GM20000 (cell line): ENCODE measurements at places on chromosomes 11 and 22.

GRCh38 chr11:113315811-113316210 lies 1.4 kb downstream of the TTC12 start:
- DNase-seq = no peak

DNA sequence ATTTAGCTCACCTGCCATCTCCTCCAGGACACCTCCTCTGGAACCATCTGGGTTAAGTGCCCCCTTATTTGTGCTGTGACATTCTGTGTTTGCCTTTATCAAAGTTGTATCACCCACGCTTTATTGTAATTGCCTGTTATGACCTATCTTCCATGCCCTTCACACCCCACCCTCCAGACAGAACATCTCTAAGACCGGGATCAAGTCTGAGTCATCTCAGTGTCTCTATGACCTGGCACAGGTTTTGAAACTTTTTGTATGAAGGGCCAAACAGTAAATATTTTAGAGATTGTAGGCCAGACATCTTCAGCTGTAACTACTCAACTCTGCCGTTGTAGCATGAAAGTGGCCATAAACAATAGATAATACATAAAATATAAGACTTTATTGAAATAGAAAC lies 161.8 kb downstream of the SPON1 start:
- no peak for DNase-seq

GRCh38 chr22:47225080-47225930 lies 462.9 kb downstream of the TBC1D22A start:
- no peak for DNase-seq

DNA sequence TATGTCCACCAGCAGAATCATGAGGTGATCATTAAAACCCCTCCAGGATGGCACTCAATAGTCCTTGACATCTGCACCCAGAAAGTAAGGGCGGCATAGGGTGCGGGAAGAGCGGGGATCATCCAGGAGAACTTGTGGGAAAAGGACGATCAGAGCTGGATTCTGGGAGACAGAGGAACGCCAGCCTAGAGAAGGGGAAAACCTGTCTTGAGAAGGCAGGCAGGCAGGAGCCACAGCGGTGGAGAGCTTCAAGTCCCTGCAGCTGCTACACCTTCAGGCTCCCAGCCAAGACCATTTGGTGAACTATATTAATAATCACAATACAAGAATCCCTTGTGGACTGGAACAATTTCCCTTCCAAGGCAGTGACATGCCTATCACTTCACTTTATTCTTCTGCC lies 134.3 kb downstream of the BUD13 start:
- no peak for DNase-seq

- no peak for DNase-seq
Measured at GRCh38 chr22:37545703-37546436, 14.4 kb upstream of the CDC42EP1 start.

DNA sequence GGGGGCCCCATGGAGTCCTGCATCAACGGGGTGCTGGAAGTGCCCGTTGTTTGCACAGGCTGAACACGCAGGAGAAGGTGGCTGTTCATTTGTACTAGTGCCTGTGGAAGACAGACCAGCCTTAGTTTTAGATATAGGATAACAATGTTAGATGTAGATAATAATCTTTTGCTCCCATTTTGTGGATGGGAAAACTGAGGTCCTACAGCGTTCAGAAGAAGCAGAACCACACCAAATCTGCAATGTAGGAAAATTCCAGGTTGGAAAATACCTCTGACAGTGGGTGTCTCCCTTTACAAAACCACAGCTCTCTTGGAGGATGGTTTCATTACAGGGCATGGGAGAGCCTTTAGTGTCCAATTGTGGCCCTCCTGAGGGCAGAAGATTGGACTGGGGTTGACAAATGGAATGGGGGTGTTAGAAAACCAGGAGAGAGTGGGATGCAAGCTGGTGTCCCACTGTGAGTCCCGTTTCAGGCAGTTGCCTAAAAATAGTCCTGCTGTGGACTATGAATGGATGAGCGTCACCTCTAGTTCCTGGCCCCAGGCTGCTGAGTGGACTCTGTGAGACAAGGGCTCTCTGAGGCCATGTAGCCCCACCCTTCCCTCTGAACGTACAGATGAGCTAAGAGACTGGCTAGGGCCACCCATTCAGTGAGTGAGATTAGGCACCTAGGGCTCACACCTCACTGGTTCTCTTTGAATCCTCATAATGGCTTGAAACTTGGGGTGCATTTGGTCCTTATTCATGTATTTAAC lies 508.8 kb downstream of the MN1 start:
- no peak for DNase-seq

DNA sequence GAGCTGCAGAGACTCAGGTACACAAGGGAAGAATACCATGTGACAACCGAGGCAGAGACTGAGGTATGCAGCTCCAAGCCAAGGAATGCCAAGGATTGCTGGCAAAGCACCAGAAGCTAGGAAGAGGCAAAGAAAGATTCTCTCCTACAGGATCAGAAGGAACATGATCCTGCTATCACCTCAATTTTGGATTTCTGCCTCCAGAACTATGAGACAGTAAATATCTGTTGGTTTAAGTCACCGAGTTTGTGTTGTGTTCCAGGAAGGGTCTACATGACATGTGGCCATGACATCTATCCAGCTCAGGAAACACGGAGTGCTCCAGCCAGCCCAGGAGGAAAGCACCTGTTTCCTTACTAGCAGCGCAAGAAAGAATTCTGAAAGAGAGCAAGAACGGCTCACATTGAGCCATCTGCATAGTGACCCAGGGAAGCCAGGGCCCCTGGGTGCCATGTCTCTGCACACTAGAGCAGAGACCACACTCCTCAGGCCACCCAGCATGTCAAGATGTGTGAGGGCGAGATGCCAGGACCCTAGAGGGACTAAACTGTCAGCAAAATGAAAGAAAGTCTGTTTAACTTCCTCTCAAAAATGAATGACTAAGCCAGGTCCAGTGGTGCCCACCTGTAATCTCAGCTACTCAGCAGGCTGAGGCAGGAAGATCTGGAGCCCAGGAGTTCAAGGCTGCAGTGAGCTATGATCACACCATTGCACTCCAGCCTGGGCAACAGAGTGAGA lies 35.6 kb upstream of the GALNT18 start:
- DNase-seq = no peak

- no peak for DNase-seq
Measured at GRCh38 chr11:125645871-125646270, 20.9 kb downstream of the CHEK1 start.

GRCh38 chr22:27472975-27473374 lies 328.6 kb downstream of the MN1 start:
- no peak for DNase-seq

GRCh38 chr11:6523253-6523652 lies 26.2 kb downstream of the DNHD1 start:
- no peak for DNase-seq

GRCh38 chr11:42524534-42525227 lies 787.1 kb upstream of the API5 start:
- DNase-seq = peak; percentile 46

- DNase-seq = no peak
Measured at GRCh38 chr22:24125941-24126340, 55.3 kb upstream of the SUSD2 start.

DNA sequence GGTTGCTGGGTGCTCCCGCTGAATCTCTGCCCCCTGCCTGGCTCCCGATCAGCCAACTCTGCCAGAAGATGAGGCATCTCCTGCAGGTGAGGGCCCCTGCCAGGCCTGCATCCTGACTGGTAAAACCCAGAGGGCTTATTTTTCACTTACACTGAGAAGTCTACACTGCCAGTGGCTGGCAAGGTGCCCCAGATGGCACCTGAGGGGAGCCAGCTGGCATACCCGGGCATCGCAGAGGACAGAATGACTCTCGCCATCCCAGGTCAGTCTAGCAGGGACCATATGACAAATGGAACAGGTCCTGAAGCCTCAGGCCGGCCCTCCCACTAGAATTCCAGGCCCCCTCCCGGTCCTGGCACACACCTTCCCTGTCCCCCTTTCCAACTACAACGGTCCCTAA lies 30.9 kb downstream of the MACROD1 start:
- no peak for DNase-seq

DNA sequence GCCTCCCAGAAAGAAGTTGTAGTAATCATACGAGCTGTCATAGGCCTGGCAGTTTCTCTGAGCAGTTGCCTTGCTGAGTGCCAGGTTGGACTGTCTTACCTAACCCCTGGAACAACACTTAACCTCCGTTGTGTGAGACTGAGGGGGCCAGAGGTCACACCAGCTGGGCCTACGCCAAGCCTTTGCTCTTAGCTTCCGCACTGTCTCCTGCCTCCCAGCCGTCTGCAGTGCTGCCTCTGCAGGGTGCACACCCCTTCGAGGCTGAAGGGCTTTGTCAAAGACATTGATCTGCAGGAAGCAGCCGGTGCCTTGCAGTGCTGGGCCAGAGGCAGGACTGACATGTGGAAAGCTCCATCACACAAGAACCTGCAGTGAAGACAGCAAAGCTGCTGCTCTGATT lies 16.7 kb downstream of the TAB1 start:
- no peak for DNase-seq

GRCh38 chr22:30636226-30637077 lies 871 bp downstream of the SLC35E4 start:
- peak; percentile 48 for DNase-seq

- no peak for DNase-seq
Measured at GRCh38 chr11:113405724-113406478, 18.3 kb downstream of the ANKK1 start.

DNA sequence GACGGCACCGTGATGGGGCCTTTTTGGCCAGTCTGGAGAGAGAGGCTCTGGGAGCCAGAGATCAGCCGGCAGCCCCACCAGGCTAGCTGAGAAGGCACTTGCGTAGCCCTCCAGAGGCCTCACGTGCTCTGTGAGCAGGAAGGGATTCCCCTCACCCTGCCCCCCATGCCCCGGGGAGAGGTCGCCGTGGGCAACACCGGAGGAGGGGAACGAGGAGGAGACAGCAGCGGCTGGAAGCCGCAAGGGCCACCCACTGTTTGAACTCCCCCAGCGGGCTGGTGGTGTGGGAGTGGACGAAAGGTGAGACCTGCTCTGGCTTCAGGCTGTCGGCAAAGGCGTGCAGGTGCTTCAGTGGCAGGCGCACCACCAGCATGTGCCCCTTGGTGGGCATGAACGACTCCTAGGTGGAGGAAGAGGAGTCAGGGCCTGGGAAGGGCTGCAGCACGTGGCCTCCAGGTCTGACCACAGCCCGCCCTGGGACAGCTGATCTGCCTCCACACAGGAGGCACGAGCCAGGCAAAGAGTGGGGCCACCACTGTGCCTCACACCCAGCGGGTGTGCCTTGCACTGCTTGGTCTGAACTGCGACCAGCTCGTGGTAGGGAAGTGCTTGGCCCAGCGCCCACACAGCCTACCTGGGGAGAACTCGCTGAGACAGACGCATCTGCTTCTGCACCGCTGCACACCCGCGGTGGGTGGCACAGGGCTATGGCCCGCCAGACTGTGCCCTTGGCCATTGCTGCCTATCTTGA lies 99.9 kb downstream of the MED15 start:
- DNase-seq = no peak

DNA sequence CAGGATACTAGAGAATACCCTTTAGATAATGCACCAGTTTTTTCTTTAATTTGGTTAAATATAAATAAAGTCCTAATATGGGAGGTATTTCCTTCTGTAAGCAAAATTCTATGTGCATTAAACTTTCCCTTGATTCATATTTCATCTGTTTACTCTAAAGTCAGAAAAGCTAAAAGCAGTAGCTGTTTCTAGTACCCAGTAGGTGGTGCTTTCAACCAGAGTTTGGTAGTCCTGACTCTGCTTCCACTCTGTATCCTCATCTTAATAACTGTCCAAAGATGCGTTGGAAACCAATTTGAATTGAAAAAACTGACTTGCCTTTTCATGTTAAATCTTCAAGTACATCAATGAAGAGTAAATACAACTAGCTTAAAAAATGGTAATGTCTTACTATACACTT lies 1065.2 kb downstream of the JRKL start:
- DNase-seq = no peak

GRCh38 chr22:30208631-30209603 lies 37.6 kb downstream of the LIF start:
- no peak for DNase-seq

GRCh38 chr11:44470854-44471253 lies 94.6 kb upstream of the CD82 start:
- DNase-seq = no peak

GRCh38 chr11:64849598-64850356 lies 5.3 kb upstream of the CDC42BPG start:
- DNase-seq = no peak

- DNase-seq = no peak
Measured at GRCh38 chr11:19701421-19701820, 11.2 kb upstream of the NAV2 start.

GRCh38 chr11:113431746-113432145 lies 43.5 kb downstream of the DRD2 start:
- DNase-seq = no peak

DNA sequence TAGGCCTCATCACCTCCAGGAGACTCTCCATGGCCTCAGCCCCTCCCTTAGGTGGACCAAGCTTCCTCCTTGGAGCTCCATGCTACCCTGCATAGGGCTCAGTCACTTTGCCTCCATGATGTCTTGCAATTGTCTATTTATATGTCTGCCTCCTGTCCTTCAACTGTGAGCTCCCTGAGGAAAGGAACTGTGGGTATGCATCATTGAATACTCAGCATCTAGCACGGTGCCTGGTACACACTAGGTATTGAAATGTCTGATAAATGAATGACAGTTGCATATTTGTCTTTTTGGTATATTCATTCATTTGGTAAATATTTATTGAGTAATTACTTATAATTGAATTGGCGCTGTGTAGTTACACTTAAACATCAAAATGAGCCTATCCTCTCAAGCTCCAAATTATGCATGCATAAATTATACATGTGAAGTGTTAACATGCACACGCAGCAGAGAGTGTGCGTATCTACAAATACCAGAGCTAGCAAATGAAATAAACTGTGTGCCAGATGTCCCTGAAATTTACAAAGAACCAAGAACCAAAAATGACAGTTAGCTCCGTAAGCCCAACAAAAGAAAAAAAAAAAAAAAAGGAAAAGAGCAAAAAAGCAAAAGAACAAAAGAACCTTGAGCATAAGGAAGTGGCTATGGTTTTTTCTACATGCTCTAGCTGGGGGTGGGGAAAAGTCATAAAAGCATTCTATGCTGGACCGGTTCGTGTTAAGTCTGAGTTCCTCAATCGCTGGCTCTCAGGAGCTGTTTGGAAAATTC lies 25.2 kb downstream of the GRAP2 start:
- no peak for DNase-seq

DNA sequence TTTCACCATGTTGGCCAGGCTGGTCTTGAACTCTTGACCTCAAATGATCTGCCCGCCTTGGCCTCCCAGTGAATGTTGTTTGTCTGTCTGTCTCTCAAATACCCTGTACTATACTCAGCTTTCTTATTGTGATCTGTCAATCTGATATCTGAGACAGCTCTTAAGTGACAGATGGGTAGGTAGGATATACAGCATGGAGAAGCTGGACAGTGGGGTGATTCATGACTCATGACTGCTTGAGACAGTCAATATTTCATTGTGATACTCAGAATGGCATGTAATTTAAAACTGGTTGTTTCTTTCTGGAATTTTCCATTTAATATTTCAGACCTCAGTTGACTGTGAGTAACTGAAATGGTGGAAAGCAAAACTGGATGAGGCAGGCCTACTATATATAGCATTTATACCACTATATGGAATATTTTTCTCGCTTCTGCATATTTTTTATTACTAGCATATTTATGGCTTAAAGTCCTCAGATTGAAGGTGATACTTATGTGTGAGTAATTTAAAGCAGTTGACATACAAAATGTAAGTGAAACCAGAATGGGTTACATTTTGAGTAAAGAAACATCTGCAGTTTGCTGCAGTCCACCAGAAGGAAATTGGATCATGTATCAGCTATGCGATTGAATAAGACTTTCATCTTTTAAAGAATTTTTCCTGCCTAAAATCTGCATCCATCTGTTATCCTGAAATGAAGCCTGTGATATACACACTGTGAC lies 22.3 kb downstream of the ARHGAP42 start:
- DNase-seq = peak; percentile 44
